ENCODE measurements at places on chromosomes 4 and X.

DNA sequence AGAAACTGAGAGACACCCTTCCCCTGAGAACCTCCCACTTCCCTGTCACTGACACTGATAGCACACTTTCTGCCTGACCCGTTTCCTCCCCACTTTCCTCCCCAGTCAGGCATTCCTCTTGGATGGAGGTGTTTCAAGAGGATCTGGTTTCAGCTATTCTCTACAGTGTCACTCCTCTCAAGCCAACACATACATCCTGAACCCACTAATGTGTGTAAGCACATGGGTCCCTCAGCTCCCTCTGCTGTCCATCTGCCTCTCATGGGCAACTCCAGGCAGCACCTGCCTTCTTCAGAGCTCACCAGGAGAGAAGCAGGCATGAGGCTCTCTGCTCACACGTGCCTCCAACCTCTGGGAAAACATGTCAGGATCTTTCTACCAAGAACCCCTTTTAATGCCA is 207.6 kb downstream of the NAF1 start:
- no peak for DNase-seq

GRCh38 chr4:92359491-92359890 is 55.7 kb downstream of the GRID2 start:
- no peak for DNase-seq

- DNase-seq: no peak
Observed at GRCh38 chr4:157792716-157793115, 380.1 kb downstream of the GASK1B start.

GRCh38 chrX:8939322-8939721 is 94.6 kb downstream of the FAM9B start:
- no peak for DNase-seq

- no peak for DNase-seq
Observed at GRCh38 chrX:37847733-37848197, 394 bp upstream of the DYNLT3 start.

- peak; percentile 83 for DNase-seq
Observed at GRCh38 chr4:185183622-185184281, 20.0 kb downstream of the CFAP97 start.

GRCh38 chr4:45646885-45647590 is 476.8 kb downstream of the GABRG1 start:
- no peak for DNase-seq

GRCh38 chr4:38015886-38016515 is 55.8 kb downstream of the PTTG2 start:
- DNase-seq: no peak

- no peak for DNase-seq
Observed at GRCh38 chrX:56468441-56468840, 95.0 kb upstream of the UBQLN2 start.

GRCh38 chr4:159946983-159947615 is 844.2 kb downstream of the RAPGEF2 start:
- DNase-seq: no peak

- DNase-seq: no peak
Observed at GRCh38 chrX:39497702-39498265, 600.0 kb downstream of the BCOR start.

DNA sequence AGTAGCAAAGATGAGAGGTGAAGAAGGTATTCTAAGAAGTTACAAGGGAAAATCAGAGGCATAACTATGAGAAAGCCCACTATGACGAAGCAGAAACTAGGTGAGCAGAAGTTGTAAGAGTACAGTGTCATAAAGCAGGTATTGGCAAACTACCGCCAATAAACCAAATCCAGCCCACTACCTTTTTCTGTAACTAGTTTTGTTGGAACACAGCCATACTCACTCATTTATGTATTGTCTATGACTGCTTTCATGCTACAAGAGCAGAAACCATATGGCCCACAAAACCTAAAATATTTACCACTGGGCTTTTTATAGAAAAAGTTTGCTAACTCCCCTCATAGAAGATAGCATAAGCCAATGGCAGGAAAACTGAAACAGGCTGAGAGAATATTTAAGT is 31.8 kb upstream of the ZCCHC13 start:
- no peak for DNase-seq

DNA sequence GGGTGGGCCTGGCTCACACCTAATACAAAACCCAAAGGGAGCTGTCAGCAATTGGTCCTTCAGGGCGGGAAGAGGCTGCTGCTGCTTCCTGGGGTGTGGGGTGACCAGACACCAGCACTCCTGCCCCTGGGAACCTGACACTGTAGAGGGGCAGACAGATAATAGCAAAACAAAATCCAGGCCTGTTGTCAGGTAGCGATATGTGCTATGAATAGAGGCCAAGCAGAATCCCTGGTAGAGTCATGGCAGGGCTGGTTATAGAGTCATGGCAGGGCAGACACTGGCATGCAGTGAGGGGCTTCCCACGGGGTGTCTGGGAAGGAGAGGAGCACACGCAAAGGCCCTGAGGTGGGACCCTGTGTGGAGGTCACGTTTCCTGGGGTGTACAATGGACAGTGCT is 79.6 kb upstream of the PSAPL1 start:
- no peak for DNase-seq

GRCh38 chrX:150762258-150763165 is 69.3 kb downstream of the MTMR1 start:
- no peak for DNase-seq

DNA sequence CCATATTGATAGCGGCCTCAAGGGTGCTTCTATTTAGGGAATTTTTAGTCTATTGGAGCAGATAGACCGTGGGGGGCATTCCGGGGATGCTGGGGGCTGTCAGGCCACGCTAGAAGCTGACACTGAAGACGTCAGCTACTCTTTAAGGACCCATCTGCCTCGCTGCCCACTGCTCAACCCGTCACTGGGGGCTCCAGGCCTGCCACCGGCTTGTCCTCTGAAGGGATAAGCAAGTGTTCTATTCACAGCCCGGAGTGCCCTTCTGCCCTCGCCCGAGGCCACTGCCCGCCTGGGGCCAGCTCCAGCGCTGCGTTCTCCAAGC is 679 bp upstream of the MSL3 start:
- no peak for DNase-seq

- DNase-seq: no peak
Observed at GRCh38 chrX:73847100-73847499, 284.1 kb downstream of the CHIC1 start.

DNA sequence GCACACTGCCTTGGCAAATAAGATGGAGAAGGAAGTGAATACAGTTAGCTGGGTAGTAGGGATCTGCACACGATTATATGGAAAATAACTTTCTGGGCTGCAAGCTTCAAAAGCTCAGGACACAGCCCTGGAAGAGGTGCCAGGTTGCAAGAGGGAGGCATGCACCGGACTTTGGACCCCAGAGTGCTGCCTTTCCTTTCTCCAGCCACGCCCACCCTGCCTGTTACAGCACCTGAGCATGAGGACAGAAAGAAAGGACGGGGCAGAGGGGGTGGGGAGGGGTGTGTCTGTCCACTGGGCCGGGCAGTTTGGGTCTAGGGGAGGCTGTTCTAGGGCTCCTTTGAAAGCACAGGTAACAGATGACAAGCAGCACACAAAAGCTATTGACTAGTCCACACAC is 152.8 kb downstream of the ENPP6 start:
- DNase-seq: no peak

GRCh38 chr4:107658400-107659336 is 61.4 kb downstream of the PAPSS1 start:
- no peak for DNase-seq

DNA sequence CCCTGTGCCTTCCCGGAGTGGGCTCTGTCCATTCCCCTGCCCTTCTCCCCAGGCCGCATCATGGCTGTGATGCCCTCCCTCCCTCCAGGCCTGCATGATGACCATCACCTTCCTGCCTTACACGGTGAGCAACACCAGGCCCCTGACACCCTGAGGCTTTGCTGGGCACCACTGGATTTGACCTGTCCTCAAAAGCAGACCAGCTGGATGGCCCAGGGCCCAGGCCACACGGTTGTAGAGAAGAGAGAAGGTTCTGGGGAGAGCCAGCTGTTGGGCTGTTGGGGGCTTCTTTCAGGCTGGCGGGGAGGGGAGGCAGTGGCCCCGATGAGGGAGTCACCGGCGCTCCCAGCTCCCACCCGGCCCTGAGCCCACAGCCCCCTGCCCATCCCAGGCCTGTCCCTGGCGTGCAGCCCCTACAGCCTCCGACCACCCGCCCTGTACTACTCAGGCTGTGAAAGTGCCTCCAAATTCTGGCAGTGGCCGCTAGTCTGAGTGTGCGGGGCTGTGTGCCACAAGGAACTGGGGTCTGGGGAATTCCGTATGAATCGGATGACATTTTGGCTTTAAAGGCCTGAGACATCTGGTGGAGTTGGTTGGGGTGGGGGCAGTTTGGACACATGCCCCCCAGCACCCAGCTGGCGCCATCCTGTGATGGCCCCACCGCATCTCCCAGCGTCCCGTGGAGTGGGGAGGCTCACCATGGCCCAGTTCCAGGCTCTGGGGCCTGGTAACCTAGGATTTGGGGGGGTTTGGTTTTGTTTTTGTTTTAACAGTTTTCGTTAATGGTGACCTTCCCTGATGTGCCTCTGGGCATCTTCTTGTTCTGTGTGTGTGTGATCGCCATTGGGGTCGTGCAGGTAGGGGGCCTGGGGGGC is 19.6 kb downstream of the TMEM175 start:
- DNase-seq: no peak

GRCh38 chr4:14621731-14622463 is 380.4 kb upstream of the CPEB2 start:
- DNase-seq: no peak

- no peak for DNase-seq
Observed at GRCh38 chr4:169407217-169407845, 136.6 kb upstream of the SH3RF1 start.

- peak; percentile 11 for DNase-seq
Observed at GRCh38 chr4:53601251-53601764, 10.0 kb upstream of the LNX1 start.

- no peak for DNase-seq
Observed at GRCh38 chr4:4456816-4457578, 70.1 kb downstream of the NSG1 start.

GRCh38 chr4:137558951-137559350 is 26.7 kb upstream of the PCDH18 start:
- DNase-seq: no peak

GRCh38 chrX:8711401-8711800 is 20.5 kb downstream of the ANOS1 start:
- DNase-seq: no peak

GRCh38 chr4:38489011-38489861 is 174.8 kb upstream of the KLF3 start:
- DNase-seq: no peak

DNA sequence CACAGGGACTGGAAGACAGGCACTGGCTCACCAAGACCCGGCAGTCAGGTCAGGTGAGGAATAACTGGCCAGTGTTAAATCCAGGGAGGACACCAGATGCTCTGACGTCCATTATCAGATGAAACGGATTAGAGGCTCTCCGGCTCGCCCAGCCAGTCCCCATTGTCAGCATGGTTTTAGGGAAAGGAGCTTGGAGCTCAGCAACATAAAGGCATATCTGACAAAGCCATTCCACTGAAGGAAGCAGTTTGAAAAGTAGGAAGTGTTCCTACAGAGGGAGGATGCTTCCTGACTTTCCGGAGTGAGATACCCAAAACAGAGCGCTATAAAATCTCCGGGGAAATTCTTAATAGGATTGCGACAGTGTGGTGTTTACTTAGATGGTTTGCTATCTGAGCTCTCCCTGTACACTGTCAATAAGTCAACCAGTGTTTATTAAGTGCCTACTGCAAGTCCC is 14.8 kb downstream of the NDNF start:
- DNase-seq: no peak

GRCh38 chr4:41631523-41631922 is 93.6 kb downstream of the LIMCH1 start:
- no peak for DNase-seq

GRCh38 chrX:123581586-123581985 is 151.3 kb downstream of the THOC2 start:
- DNase-seq: no peak

GRCh38 chr4:139848028-139848427 is 182.4 kb downstream of the MGST2 start:
- no peak for DNase-seq

DNA sequence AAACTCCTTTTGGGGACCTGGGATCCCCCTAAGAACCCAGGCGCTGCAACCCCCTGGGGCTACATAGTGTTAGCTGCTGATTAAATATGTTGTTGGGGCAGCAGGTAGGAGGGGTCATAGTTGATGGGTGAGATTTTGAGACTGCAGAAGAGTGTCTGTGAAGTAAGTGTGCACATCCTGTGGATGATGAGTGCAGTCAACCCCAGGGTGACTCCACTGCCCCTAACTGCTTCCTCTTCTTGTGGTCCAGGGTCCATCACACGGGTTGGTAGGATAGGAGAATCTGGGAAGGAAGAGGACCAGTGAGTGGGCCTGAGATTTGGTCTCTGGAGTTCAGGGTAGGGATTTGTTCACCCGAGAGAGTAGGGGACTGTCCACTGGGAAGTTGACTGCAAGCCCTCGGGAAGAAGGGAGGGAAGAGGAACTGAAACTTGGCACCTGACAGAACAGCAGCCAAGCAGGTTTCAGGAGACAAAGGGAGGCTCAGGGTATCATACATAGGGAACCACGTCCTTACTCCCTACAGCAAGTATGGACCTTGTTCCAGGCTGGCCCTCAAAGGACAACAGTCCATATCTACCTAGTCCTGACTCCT is 8.5 kb downstream of the DLG3 start:
- DNase-seq: no peak

DNA sequence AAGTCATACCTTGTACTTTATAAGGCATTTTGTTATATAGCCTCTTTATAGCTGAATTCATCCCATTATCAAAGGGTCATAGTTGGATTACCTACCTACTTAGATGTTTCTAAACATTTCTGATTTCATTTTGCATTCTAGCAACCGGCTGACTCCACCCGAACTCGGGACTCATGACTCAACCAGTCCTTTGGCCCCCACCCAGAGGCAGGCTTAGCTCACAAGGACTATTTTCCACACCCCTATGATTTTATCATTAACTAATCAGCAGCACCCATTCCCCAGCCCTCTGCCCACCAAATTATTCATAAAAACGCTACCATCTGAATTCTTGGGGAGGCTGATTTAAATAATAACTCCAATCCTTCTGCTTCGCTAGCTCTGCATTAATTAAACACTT is 79.9 kb upstream of the EGFL6 start:
- no peak for DNase-seq

DNA sequence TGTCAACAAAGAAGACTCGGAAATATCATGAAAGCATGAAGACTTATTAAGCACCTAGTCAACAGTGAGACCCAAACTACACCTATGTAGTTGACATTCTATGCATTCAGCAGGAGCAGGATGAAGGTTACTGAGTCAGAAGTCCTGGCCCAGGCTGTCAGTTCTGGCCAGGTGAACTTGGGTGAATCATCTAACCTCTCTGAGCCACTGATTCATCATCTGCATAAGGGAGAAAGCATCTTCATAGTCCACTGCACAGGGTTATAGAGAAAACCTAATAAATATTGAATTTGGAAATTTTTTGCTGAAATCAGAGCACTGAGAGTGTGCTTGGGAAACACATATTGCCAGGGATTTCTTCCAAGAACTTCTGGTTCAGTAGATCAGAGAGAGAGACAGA is 296.0 kb upstream of the SFRP2 start:
- DNase-seq: peak; percentile 3

DNA sequence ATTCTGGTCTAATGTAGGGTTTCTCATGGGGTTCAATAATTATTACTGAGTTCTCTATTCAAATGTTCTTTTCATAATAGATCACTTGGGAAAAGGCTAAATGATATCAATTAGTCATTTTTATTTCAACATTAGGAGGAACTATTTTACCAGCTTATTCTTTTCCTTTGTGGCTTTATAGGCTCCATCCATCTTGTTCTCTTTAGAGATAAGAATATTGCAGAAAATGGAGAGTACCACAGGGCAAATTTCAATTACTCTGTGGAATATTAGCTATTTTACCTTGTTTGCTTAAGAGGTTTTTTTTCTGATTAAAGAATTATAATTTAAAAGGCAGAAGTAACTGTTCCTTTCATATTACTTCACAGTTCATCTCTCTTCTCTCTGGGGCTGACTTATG is 55.8 kb downstream of the MAP9 start:
- no peak for DNase-seq

Data from activated CD4-positive, alpha-beta T cell treated with anti-CD3 and anti-CD28 coated beads for 48 hours (primary cell).